ENCODE measurements at places on chromosomes 1 and 21. TPM values are rescaled to one million over a fixed set of nuclear protein-coding genes. Genes with fewer than 3 reads are reported as not detected.

DNA sequence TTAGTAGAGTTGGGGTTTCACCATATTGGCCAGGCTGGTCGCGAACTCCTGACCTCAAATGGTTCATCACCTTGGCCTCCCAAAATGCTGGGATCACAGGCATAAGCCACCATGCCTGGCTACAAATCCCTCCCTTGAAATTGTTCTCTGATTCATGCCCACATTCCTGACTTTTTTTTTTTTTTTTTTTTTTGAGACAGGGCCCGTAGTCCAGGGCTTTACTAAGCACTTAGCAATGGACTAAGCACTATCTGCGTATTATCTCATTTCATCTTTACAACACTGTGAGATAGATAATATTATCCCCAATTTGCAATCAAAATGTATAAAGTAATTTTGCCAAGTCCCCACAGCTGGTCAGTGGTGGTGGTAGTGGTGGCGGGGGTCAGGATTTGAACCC lies 58.9 kb downstream of the VWA5B1 start:
- DNase-seq: no peak

DNA sequence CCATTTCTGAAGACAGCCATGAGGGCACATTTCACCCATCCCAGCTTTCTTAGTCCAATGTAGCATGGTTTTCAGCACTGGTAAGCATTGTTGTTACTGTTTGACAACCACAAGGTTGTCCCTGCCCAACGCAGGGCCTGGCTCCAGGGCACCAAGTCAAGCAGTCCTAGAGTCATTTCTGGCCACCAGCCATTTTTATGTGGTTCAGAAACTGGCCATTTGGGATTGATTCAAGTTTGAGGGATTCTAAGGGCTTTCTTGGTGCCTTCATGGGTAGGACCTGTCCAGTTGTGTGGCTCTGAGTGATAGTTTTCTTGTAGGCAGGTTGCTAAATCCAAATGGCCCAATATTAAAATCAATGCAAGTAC lies 535.4 kb upstream of the USP24 start:
- DNase-seq: no peak

Gene PALMD
- total RNA-seq: 1.2 TPM

DNA sequence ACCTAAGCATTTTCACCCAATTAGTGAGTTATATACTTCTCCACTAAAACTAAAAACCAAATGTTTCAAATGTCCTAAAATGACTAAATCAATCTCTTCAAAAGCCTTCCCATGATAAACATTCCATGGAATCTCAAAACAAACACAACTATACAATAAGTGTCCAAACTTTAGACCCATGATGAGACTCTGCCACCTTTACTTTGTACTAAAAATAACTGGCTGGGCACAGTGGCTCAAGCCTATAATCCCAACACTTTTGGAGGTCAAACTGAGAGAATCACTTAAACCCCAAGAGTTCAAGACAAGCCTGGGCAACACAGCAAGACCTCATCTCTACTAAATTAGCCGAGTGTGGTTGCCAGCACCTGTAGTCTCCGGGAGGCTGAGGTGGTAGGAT lies 87.4 kb downstream of the EIF4G3 start:
- DNase-seq: no peak

Gene TBX19
- total RNA-seq: 2.9 TPM

DNA sequence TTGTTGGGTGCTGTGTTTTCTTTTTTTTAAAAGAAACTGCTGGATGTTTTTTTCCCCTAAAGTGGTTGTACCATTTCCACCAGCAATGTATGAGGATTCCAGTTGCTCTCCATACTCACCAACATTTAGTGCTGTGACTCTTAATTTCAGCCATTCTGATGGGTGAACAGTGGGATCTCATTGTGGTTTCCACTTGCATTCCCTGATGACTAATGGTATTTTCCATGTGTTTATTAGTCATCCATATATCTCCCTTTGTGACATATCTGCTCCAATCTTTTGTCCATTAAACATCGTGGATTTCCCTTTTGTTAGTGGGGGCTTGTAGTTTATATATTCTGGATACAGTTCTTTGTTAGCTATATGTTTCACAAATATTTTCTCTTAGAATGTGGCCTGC lies 206.0 kb downstream of the CAMTA1 start:
- DNase-seq: no peak

DNA sequence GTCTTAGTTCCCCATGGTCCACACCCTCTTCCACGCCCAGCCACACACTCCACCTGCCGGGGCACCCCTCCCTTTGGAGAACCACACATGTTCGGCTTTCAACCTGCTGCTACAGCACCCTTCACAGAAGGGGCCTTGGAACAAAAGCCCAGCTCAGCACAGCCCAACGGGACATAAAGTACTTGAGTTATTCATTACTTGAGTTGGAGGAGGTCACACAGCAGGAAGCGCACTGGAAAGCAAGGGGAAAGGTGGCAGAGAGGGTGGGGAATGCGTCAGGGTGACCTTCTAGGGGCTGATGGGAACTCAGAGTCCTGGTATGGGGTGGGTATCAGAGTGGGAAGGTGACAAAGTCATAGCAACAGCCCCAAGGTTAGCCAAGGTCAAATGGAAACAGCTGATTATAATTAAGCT lies 3.0 kb upstream of the ATP1B1 start:
- DNase-seq: peak; percentile 80

DNA sequence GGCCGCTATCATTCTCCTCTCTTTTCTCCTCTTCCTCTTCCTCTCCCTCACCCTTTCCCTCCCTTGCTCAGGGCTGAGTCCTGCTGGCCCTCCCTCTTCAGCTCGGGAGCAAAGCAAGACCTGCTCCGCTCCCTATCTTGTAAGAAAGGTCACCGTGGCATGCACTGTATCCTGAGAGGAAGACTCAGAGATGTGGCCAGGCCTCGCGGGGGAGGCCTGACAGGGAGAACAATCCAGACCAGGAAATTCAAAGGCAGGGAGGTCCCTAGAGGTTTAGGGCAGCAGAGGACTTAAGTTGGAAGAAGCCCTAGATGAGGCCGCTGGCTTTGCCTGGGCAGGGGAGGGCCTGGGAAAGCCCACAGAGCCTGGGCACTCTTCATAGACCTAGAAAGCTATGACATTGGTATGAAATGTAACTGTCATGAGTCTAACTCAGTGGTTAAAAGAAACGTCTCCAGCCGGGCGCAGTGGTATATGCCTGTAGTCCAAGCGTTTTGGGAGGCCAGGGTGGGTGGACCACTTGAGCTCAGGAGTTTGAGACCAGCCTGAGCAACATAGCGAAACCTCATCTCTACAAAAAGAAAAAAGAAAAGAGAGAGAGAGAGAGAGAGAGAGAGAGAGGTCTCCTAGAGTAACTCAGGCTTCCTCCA lies 14.6 kb upstream of the PTAFR start:
- DNase-seq: no peak

GRCh38 chr1:217230412-217230811 lies 400.5 kb downstream of the GPATCH2 start:
- no peak for DNase-seq

Gene BCL2L15
- 33.3 TPM for total RNA-seq

Gene GUCA2A
- 1.8 TPM for total RNA-seq

Gene PSMB4
- total RNA-seq: 236 TPM

All from stomach (tissue), 19 donors.